Hematopoietic multipotent progenitor cell (in vitro differentiated cells): ENCODE measurements at places on chromosomes 13 and 19. TPM values are rescaled to one million over a fixed set of nuclear protein-coding genes. Genes with fewer than 3 reads are reported as not detected.

GRCh38 chr13:27524981-27525975 is 74.9 kb upstream of the MTIF3 start:
- no peak for DNase-seq

DNA sequence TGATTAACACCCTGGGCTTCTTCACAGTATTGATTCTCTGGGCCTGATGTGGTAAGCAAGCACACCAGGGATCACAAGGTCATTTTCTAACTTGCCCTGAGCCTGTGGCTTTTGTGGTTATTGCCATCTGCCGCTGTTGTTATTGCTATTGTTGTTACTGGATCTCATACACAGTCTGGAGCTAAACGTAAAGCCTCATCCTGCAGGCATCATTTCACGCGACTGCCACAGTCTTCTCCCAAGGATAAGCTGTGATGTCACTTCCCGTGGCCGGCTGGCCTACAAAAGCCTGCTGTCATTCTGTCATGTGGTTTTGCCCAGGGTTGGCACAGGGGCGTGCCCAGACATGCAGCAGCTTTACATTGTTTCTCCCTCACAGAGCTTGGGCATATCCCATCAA is 154.0 kb upstream of the GPR12 start:
- peak; percentile 52 for DNase-seq

- DNase-seq: no peak
These were observed 133.5 kb downstream of the UQCRFS1 start for GRCh38 chr19:29079356-29080032.

- no peak for DNase-seq
These were observed 17.4 kb upstream of the BCL3 start for GRCh38 chr19:44731081-44731480.

- no peak for DNase-seq
These were observed 526.9 kb downstream of the EFNB2 start for GRCh38 chr13:106008540-106008939.

DNA sequence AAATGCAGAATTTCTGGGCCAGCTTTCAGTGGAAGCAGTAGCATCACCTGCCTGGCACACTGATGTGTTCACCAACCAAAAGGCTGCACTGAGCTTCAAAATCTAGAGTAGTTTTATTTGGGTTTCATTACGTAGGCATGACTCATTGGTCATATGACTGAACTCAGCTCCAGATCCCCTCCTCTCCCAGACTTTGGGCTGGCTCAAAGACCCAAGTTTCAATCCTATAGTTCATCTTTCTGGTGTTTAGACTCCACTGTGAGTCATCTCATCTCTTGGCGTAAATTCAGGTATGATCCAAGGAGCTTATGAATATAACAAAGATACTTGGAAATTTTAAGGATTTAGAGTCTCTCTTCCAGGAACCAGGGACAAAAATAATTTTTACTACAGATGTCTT is 17.7 kb downstream of the ZMYM5 start:
- DNase-seq: no peak

DNA sequence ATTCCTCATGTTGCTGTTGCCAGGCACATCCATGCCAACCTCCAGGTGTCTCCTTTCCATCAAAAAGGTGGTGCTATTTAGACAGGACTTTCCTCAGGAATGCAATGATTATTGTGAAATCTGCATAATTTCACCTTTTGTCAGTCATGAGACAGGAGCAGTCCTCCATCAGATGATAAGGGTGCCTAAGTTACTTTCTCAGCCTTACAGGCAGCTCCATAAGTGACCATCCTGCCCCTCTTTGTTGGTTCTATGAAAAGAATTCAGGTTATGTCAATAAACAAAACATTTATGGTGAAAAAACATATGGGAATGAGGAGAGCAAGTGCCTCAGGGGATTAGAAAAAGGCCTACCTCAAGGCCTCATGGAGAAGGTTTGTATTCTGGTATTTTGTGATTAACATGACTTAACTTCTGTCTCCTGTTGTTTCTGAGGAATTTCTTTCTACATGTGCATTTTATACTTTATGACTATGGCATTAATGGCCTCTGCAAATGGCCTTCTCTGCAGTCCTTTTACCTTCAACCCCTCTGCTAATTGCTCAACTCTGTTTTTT is 110.3 kb upstream of the DIAPH3 start:
- no peak for DNase-seq

DNA sequence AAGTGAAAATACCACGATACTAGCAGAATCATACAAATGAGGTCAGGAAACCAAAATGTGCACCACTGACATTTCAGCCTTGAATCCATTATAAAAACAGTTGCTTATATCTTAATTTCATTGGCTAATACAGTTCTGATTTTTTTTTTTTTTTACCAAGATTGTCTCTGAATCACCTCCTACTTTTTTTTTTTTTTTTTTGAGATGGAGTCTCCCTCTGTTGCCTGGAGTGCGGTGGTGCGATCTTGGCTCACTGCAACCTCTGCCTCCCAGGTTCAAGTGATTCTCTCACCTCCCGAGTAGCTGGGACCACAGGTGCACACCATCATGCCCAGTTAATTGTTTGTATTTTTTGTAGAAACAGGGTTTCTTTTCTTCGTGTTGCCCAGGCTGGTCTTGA is 270.2 kb downstream of the LMO7 start:
- DNase-seq: no peak

DNA sequence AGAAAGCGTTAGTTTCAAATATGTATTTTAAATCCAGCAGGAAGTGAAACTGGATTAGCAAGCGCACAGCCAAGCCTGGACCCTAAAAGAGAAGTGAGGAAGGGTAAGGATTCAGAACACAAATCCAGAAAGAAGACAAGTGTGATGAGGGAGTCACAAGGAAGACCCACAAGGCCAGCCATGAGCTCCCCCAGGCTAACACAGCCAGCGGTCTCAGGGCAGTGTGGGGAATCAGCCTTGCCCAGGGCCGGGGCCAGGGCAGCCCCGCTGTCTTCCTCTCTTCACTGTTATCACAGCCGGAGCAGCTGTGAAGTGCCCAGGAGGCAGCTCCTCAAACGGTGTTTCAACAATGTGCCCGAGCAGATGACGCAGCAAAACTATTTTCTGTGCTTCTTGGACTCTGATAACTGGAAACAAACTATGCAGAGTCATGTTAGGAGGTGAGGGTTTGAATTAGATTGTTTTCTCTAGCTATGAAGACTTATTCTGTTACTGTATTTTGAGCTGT is 12.2 kb upstream of the CDC16 start:
- peak; percentile 96 for DNase-seq

- DNase-seq: no peak
These were observed 16.0 kb upstream of the ZNF792 start for GRCh38 chr19:34979819-34980640.

- DNase-seq: no peak
These were observed 147.6 kb downstream of the RBM26 start for GRCh38 chr13:79258489-79258888.

DNA sequence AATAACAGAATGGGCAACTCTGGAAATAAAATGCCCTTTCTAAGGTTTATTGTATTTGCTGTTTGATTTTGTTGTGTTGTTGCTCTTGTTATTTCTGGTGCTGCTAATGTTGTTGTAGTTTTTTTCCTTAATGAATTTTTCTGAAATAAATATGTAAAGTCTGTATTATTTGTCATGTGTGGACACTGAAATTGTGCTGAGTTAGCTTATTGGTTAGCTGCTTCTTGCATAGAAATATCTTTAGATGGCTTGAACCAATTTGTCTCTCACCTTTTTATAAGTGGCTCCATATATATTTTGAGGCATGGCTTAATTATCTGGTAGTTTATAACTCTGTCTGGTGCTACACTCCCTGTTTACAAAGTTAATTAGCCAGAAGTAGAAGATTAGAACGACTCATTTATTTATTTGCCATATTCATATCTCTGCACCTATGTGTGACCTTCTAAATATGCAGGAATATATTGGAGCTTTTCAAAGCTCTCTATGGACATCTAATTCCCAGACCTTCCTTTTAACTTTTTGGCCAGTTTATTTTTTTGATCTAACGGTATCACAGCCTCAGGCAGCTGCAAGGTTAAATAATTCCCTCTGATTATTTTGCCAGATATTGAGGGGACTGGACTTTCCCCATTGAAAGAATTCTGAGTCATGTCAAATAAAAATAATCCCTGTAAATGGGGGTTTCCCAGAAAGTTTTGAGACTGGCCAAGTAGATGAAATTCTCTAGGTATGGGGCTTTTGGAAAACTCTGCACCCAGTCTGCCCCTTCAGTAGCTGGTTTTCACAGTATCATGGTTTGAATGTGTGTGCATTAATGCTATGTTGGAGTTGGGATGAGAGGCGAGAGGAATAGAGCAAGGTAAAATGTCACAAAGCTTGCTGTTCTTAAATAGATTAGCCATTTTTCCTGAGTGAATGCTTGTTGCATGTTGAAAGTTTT is 1331.7 kb upstream of the MIR17HG start:
- no peak for DNase-seq

The CYP2S1 gene
- total RNA-seq: 3.0 TPM

DNA sequence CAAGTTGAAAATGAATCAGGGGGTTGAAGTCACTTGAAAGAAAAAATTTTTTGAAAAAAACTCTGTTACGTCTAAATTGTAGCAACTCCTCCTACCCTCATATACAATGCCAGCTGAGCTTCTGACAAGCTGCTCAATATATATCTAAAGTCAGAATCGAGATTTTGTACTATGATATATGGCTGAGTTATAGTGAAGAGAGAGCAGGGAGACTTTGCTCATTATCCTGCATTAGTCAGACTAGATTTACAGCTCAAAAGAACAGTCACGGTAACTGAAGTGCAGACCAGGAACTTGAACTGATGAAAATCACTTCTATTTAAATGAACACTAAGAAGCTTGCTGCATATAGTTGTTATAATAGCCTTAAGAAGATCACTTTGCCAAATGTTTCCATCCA is 153.1 kb downstream of the LACC1 start:
- DNase-seq: no peak

The CTU1 gene
- 9.2 TPM for total RNA-seq
